Bone marrow (tissue), 2 donors: ENCODE measurements at places on chromosomes 16 and 17.

DNA sequence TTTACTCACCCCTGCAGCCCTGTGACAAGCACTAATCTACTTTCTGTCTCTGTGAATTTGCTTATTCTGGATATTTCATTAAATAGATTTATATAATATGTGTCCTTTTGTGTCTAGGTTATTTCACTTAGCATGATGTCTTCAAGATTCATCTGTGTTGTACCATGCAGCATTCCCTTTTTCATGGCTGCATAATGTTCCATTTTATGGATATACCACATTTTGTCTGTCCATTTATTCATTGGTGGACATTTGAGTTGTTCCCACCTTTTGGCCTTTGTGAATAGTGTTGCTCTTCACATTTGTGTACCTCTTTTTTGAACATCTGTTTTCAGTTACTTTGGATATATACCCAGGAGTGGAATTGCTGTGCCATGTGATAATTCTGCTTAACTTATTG lies 110.3 kb downstream of the ELAC2 start:
- no peak for DNase-seq

DNA sequence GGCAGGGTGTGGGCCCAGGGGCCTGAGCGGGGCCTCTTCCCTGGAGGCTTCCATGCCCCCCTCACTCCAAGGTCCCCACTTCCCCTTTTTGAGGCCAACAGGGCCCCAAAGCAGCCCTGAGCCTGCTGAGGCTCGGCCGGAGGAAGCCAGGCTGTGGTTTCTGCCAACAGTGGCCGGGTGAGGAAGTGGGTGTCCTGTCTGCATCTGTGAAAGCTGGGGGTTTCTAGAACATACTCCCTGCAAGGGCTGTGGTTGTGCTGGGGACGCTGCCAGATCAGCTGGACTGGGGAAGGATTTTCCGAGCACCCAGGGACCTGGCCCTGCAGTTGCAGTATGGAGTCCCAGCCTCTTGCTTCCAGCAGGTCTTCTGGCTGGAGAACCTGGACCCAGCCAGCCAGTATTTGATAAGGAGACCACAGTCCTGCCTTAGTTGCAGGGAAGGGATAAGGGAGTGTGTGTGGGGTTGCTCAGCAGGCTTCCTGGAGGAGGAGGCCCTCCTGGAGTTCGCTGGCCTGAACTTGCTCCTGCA lies 15.7 kb downstream of the ADCY7 start:
- DNase-seq: peak; percentile 50

DNA sequence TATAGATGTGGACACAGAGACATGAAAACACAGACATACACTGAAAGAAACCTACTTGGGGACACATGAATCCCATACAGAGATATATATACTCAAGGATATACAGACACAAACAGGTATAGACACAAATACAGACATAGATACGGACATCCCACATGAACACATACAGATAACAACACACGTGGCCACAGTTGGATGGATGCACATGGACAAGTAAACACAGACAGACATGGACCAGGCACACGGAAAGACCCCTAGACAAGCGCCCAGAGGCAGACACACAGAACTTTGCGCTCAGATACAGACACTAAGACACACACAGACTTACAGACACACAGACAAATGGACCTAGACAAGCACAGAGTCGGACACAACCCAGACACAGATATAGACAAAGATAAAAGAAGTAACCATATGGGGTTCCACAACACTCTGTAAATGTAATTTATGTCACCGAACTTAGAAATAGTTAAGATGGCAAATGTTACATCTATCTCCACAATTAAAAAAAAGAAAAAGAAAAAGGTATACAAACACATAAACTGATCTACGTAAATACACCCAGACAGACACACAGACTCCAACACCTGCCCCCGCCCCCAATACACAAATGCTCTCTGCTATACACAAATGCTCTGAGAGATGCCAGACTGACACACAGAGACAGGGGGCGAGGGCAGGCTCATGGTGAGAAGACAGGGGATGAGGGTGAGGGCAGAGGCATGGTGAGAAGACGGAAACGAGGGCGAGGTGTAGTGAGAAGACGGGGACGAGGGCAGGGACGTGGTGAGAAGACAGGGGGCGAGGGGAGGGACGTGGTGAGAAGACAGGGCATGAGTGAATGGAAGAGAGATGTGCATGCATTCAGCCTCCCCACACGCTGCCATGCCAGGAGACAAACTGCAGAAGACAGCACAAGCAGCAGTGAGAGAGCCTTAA lies 118.3 kb downstream of the SMG6 start:
- no peak for DNase-seq

GRCh38 chr17:44334727-44335126 lies 10.1 kb upstream of the SLC25A39 start:
- no peak for DNase-seq

DNA sequence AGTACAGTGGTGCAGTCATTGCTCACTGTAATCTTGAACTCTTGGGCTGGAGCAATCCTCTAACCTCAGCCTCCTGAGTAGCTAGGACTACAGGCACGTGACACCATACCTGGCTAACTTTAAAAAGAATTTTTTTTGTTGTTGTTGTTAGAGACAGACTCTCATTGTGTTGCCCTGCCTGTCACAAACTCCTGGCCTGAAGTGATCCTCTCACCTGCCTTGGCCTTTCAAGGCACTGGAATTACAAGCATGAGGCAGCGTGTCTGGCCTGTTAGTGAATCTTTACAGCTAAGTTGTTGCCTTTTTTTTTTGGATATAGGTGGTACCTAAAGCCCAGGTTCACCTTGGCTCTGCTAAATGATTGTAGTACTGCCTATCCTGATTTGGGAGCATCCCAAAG lies 290.6 kb downstream of the BCAS3 start:
- no peak for DNase-seq

DNA sequence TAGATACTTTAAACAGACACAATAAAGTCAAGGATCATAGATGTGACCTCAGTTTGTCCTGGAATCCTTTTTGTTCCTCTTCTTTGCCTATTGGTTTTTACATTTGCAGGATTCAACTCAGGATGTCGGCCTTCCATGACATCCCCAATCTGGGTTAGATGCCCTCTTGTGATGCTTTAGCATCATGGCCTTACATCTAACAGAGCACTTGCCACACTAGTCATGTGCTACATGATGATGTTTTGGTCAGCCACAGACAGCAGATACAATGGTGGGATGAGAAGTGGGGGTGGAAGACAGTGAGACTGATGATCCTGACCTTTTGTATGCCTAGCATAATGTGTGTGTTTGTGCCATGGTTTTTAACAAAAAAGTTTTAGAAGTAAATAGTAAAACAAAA lies 1.8 kb upstream of the SYNRG start:
- no peak for DNase-seq

GRCh38 chr16:2480948-2481347 lies 6.0 kb downstream of the TBC1D24 start:
- DNase-seq: no peak

GRCh38 chr16:17544785-17545184 lies 74.0 kb upstream of the XYLT1 start:
- no peak for DNase-seq

DNA sequence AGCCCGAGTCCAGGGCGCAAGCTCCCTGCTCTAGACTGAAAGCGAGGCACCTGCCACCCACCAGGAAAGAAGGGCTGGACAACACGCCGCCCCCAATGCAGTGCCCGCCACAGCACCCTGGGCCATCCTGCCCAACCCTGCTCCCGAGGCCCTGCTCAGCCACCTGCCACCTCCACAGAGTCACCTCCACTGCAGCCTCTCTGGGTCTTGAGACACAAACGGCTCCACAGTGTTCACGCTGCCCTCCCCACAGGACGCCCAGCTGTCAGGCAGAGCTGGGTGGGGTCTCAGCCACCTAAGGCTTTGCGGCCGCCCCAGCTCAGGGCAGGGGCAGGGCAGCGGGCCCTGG lies 9.3 kb downstream of the CLCN7 start:
- no peak for DNase-seq

- no peak for DNase-seq
These were observed 259.4 kb upstream of the TNRC6C start for GRCh38 chr17:77698903-77699623.

DNA sequence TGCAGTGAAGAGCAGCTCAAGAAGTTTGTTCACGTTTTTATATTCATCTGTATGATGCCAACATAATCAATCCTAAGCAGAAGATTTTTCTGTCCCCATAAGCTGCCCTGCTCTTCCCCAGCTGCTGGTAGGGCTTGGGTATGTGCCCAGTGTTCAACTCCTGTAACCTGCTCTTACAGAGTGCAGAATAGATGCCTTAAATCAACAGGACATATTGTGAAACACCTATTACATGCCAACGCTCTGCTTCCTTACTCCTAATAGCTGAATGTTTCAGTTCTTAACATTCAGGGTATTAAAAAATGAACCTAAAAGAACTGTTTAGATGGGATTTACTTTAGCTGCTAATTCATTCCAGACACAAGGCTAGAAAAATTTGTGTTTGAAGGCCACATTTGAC lies 190.9 kb downstream of the HS3ST3A1 start:
- no peak for DNase-seq

DNA sequence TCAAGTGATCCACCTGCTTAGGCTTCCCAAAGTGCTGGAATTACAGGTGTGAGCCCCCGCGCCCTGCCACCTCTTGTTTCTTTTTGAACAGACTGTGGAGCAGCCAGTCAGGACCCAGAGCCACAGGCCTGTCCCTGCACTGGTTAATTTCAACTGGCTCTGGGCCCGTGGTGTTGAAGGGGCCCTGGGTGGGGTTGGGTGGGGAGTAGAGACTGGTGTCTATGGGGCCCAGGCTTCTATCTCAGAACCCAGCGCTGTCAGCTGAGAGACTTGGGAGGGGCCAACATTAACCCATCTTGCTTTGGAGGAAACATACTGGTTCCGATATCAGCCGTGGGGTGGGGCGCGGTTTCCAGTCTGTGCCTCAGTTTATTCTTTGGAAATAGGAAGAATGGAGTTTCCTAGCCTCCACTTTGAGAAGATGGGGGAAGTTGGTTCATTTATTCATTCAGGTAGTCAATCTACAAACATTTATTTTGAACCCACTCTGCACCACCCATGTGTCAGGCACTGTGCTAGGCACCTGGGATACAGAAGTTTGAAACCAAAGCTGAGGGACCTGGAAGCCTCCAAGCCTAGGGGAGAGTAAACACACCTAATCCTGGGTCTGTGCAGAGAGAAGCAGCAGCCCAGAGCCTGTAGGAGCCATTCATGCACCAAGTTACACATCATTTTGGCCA lies 15.5 kb upstream of the SLC4A1 start:
- no peak for DNase-seq

GRCh38 chr17:77280304-77281121 lies 139.7 kb downstream of the SEC14L1 start:
- DNase-seq: no peak

DNA sequence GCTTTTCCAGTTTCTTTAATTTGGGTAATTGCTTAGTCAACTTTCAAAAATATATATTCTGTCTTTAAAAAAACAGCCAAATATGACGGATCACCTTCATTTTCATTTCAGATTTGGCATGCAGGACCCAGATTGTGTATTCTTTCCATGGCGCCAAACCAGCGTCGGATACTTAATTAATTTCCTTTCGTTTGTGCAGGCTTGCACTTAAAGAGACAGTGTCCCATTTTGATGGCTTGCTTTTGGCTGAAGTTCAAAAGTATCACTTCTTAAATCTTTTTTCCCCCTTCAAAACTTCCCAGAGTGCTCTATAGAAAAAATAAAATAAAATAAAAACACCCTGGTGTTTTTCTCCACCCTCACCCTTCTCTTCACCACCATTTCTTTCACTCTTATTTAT lies 394.5 kb upstream of the SOX9 start:
- no peak for DNase-seq

GRCh38 chr16:49799172-49799571 lies 56.7 kb downstream of the ZNF423 start:
- no peak for DNase-seq

GRCh38 chr17:40074871-40075200 lies 12.1 kb downstream of the THRA start:
- no peak for DNase-seq

- no peak for DNase-seq
These were observed 78.5 kb downstream of the MRC2 start for GRCh38 chr17:62705778-62706597.

- no peak for DNase-seq
These were observed 48.1 kb upstream of the GNG13 start for GRCh38 chr16:848510-849253.

GRCh38 chr16:77896415-77897128 lies 108.2 kb downstream of the VAT1L start:
- DNase-seq: no peak

- DNase-seq: peak; percentile 78
These were observed at the start of gene IRX5 for GRCh38 chr16:54930005-54930868. IRX5 (plus strand) TSS chr16:54930865; CDS start chr16:54931199, 334 bp downstream.

DNA sequence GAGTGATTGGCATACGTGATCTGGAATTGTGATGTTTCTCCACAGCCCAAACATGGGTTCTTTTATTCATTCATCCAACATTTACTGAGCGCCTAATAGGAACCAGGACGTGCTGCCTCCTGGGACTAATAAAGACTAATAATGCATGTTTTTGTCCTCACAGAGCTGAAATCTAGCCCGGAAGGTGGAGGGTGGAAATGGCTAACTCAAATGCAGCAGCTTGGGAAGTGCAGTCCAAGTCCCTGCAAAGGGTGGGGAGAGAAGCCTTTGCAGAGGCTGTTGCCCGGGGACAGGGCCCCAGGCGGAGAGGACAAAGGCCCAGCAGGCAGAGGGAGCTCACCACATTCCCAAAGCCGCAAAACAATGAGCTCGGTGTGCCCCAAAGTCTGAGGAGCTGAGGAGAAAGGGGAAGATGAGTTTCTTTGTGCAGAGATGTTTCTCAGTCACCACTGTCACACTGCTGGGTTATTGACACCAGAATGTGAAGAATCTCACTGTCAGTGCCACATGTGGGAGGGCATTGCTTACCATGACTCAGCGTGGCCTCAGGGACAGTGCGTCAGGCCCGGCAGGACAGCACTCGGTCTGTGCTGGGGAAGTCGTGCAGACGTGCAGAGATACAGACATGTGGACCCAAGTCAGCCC lies 118.2 kb upstream of the CHMP6 start:
- peak; percentile 13 for DNase-seq

- no peak for DNase-seq
These were observed 11.1 kb downstream of the NACA2 start for GRCh38 chr17:61579961-61580360.

DNA sequence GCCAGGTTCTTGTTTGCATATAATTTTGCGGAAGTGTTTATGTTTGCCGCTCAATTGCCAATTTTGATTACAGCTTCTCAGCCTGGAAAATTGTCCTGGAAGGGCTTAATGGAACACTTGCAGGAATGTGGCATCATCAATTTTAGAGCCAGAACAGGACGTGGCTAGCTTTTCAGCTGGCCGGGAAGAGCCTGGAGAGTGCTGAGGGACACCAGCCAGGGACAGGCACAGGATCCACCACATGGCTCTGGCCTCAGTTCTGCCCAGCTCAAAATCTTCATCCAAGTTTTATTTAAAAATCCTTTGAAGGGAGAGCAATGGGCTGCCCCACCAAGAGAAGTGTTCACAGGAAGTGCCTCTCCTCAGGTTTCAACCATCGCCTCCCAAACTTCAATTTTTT lies 287.2 kb upstream of the HSBP1 start:
- no peak for DNase-seq

- peak; percentile 57 for DNase-seq
These were observed 581 bp downstream of the CD68 start for GRCh38 chr17:7579834-7580603.
